ENCODE measurements at places on chromosomes 6 and 20.

GRCh38 chr6:9761220-9761619, 653.7 kb downstream of the TFAP2A start:
- no peak for DNase-seq

DNA sequence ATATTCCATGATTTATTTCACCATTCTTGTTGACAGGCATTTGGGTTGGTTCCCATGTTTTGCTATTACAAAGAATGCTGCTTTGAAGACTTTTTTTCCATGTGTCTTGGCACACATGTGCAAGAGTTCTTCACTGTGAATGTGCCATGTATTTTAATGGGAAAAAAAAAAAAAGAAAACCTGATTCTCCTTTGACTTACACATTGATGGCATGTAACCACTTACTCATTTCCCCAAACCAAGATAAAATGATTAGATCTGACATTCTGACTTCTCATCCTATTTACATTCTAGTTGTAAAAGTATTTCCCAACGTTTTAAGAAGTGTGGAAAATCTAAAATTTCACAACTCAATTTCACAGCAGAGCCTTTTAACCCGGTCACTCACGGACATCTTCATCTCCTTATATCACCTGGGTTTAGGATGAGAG, 4.4 kb downstream of the CAP2 start:
- no peak for DNase-seq

GRCh38 chr20:1933465-1933870, 38.3 kb downstream of the SIRPA start:
- no peak for DNase-seq

- no peak for DNase-seq
Measured at GRCh38 chr6:89661559-89661958, 23.0 kb upstream of the LYRM2 start.

DNA sequence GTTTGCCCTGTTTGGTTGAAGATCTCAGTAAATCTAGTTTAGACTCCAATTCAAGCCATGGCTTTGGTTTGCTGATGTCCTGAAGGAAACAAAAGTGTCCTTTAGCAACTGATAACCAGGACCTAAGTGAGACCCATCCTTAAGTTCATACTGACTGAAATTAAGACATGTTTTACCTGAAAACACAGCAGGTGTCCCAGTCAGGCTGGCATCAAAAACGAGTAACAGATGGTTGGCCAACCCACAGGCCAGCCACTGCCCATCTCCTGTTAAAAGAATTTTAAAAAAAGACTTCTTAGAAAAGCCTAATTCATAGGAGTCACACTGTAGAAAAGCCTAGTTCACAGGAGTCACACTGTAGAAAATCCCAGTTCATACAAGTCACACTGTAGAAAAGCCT, 58.3 kb downstream of the WDR27 start:
- DNase-seq = no peak

- no peak for DNase-seq
Measured at GRCh38 chr20:36097337-36098151, 57.0 kb upstream of the EPB41L1 start.

DNA sequence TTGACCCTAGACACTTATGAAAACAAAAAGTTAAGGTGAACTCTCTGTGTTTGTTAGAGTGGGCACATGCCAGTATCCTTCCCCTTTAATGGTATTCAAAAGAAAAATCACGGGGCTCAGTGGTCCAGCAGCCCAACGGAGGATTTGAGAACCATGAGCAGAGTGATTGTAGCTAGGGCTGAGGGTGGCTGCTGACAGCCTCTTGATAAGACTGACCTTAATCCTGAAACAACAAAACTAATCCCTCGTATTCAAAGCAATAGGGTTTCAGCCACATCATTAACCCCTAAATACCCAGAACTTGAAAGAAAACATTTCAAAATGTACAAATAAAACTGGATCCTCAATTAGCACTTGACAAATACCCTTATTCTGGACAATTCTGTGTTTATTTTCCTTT, 95.1 kb downstream of the SNAP25 start:
- DNase-seq = no peak

DNA sequence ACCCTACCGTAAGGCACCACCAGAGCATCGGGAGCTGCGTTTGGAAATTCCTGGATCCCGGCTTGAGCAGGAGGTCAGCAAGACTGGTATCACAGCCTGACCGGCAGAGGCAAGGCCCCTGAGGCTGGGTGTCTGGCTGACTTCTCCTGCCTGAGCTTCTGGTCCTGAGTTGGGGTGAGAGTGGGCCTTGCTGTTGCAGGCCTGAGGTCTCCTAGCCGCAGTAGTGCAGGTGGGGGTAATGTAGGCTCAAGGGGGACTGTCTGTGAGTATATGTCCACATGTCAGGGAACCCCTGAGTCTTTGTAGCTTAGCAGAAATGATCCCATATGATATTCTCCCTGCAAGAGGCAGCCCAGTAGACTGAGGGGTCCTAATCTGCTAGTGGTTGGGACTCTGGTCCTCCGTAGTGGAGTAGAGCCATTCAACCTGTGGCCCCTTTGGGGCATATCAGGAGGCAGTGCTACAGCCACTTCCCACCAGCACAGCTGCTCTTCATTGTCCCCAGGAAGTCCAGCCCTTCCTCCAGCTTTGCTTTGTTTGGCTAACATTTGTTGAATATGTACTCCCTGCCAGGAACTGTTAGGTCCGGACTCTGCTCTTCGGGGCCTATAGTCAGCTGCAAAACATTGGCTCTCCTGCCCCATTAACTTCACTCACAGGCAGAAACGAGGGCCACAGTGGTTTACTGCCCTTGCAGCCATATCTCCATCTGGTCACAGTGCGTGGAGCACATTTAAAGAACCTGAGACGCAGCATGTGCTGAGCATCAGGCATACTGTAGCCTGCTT, 10.9 kb downstream of the LRRC73 start:
- no peak for DNase-seq

DNA sequence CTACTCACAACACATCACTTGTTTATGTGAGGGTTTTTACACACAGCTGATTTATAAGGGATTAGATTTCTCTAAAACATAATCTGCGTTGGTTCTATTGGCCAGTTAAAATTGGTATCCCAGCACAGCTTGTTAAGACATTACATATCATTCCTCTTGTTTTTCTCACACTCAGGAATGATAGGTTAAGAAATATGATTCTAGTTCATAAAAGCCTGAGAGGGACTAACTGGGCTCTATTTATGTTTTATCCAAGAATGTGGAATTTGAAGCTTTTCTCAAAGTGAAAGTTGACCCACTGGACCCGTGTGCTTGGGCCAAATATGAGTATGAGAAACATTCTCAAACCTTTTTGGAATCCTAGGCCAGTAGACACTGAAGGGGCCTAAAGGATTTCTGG, 117.3 kb downstream of the TMEM170B start:
- no peak for DNase-seq

DNA sequence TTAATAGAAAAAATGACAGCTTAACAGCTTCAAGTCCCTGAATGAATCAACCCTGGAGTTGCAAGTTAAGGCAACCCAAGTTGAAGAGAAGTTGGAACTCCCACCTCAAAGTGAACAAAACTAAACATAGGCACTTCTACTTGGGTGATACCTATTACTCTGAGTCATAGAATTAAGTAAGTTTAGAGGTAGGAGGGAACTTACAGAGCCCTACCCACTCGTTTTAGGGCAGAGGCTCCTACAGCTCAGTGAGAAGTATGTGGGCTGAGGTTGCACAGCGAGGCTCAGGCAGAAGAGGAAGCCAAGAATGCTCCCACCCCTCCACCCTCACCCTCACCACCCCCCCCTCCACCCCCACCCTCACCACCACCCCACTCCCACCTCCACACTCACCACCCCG, 42.2 kb downstream of the NFATC2 start:
- DNase-seq = no peak

All from amygdala (tissue), 56 donors.